A549 treated with CpdA at 1 μM for 4 hours (cell line): ENCODE measurements at places on chromosomes 3 and 15. TPM values are rescaled to one million over a fixed set of nuclear protein-coding genes. Genes with fewer than 3 reads are reported as not detected.

The PRR20G gene
- 0.05 to 0.21 TPM (median 0.13 TPM) in 4 of 5 replicates, not detected in the other for total RNA-seq

The IL12A gene
- 0.58 to 1.2 TPM (median 0.92 TPM) in 5 replicates for total RNA-seq

The BCHE gene
- total RNA-seq, result 0.54 to 1.4 TPM (median 0.94 TPM) in 5 replicates

The EEFSEC gene
- total RNA-seq, result 8.7 to 10.6 TPM (median 9.8 TPM) in 5 replicates

The TMEM266 gene
- total RNA-seq, result 0.05 to 0.10 TPM (median 0.06 TPM) in 3 of 5 replicates, not detected in the others

The ST6GAL1 gene
- 2.3 to 4.1 TPM (median 3.4 TPM) in 5 replicates for total RNA-seq

The FAM81A gene
- 11.0 to 14.6 TPM (median 13.6 TPM) in 5 replicates for total RNA-seq

The APBA2 gene
- 17.2 to 21.8 TPM (median 18.3 TPM) in 5 replicates for total RNA-seq

The TGM5 gene
- not detected in 5 replicates for total RNA-seq

The COLQ gene
- total RNA-seq, result 0.28 to 0.53 TPM (median 0.36 TPM) in 5 replicates

The SCN10A gene
- not detected in 5 replicates for total RNA-seq

The SEMA5B gene
- total RNA-seq, result 0.17 to 0.40 TPM (median 0.29 TPM) in 5 replicates

The PDE8A gene
- 31.0 to 35.9 TPM (median 33.6 TPM) in 5 replicates for total RNA-seq

The TM4SF18 gene
- total RNA-seq, result 42.4 to 49.6 TPM (median 45.0 TPM) in 5 replicates

The KLHL40 gene
- not detected in 5 replicates for total RNA-seq

The COL6A5 gene
- not detected in 5 replicates for total RNA-seq

The CHSY1 gene
- total RNA-seq, result 20.9 to 29.4 TPM (median 25.1 TPM) in 5 replicates

The GMNC gene
- not detected in 5 replicates for total RNA-seq

The CCDC39 gene
- total RNA-seq, result not detected in 5 replicates

The PCSK6 gene
- total RNA-seq, result 11.2 to 12.4 TPM (median 11.4 TPM) in 5 replicates

The IDH3A gene
- 70.0 to 103 TPM (median 78.1 TPM) in 5 replicates for total RNA-seq

The DNAJC19 gene
- total RNA-seq, result 18.6 to 23.0 TPM (median 21.8 TPM) in 5 replicates

The THSD4 gene
- 18.1 to 24.2 TPM (median 20.9 TPM) in 5 replicates for total RNA-seq

The CFAP92 gene
- total RNA-seq, result 0.03 to 0.25 TPM in 2 of 5 replicates, not detected in the others
